ENCODE measurements at places on chromosomes 1 and 21.

GRCh38 chr1:3444298-3444697 is 10.2 kb upstream of the ARHGEF16 start:
- DNase-seq: no peak

DNA sequence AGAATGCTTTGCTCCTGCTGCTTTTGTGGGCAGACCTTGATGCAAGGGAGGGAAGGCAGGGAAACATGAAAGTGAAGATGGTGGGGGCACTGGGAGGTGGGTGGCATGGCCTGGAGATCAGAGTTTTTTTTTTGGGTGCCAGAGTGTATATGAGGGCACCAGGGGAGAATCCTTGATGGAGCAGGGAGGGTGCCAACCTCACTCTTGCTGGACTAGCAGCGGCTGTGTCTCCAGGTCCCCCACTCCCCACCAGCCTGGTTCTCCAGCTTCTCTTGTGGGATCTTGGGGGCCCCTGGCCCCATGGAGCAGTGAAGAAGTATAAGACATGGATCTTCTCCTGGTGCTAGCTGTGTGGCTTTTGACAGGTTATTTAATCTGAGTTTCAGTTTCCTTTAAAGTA is 13.5 kb upstream of the PRELP start:
- DNase-seq: no peak

DNA sequence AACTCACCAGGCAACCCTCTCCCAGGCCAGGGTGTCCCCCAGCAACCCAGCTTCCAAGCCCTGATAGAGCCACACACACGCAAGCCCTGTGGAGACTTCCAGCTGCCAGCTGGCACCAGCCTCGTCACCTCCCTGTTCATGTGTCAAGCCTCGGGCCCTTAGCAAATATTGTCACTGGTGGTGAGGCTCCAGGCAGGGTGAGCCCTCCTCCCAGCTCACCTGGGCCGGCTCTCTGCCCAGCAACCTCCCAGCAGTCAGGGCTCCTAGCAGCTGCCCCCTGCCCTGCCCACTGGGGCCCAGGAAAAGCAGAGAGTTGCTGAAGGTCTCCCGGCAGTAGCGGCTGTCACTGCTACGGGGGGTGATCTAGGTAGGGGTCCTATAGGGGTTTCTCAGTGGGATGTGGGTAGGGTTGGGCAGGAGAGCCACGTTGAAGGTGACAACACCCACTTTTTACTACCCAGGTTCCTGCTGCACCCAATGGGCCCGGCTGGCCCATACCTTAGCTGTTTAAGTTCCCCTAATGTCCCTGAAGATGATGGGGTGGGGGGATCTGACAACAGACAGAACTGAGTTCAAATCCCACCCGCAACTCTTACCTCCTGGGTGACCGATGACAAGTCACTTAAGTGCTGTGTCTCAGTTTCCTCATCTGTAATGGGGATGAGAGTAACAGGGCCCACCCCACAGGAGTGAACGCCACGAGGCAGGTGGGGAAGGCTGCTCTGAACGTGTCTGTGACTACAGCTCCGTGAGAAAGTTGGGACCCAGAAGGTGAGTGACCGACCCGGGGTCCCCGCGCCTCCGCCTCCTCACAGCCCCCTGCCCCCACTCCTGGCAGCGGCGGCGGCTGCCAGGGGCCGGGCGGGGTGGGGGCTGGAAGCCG is 678 bp downstream of the TTC39A start:
- DNase-seq: no peak

DNA sequence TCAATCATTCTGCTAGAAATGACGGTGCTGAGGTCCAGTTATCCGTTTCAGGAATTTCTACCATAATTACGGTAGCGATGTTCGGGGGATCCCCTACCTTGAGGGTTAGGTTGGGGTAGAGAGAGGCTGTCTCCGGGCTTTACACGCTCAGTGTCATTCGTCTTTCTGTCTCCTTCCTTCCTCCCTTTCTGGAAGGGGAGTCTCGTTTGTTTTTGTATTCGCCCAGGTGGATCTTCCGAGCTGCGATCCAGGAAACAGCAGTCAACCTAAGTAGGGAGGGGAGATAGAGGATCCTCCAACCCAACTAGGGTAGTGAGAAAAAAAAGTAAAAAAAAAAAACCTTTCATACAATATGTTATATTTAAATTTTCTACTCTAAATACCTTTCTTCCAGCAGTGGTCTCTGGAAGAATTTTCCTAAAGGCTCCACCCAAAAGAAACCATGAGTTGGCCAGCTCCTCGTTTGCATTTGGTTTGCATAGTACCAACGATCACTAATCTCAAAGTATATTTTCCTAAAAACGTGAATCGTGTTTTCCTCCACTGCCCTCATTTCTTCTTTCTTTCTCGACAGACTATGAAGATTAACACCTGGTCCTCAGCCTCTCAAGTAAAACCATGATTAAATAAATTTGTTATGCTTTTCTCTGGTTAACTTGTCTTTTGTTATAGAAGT is 611 bp upstream of the PIK3C2B start:
- DNase-seq: peak; percentile 56

DNA sequence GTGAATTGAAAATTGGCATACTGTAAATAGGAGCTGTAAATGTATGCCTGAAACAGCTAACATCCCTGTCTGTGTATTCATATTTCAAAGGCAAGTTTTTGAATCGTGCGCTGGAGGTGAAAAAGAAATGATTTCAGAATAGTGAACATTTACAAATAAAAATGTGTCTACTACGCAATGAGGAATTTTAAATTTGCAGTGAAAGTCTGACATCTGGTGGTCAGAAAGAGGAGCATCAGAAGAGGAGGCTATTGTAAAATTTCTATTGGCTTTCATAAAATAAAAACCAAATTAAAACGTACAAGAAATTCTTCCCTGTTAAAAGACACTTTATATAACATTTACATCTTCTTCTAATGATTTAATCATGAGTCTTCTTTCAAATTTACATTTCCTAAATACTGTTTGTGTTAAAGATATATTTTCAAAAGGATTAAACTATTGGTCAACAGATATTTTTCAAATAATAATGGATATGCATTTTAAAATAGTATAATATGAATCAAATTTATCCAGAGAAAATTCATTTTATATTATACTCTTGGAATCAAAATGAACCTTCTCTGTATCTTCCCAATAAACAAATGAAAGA is 113.7 kb upstream of the RRP15 start:
- DNase-seq: peak; percentile 43

- no peak for DNase-seq
These were observed 171.0 kb downstream of the LRRC40 start for GRCh38 chr1:70034403-70034802.

DNA sequence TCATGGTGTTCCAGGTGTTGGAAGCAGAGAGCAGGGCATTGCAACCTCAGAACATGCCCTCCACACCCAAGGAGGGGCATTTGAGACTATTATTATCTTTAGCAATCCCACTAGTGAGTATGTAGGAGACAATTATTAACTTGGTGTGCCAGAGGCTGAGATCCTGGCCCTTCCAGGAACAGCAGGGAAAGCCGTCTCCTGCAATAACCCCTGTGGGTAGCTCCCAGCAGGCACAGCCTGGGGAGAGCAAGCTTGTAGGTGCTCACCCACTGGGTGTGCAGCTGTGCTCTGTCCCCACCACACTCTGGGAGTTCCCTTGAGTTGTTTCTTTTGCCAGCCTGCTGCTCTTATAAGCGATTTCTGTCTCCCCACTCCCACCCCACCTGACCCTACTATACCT is 10.3 kb downstream of the CFAP107 start:
- no peak for DNase-seq

DNA sequence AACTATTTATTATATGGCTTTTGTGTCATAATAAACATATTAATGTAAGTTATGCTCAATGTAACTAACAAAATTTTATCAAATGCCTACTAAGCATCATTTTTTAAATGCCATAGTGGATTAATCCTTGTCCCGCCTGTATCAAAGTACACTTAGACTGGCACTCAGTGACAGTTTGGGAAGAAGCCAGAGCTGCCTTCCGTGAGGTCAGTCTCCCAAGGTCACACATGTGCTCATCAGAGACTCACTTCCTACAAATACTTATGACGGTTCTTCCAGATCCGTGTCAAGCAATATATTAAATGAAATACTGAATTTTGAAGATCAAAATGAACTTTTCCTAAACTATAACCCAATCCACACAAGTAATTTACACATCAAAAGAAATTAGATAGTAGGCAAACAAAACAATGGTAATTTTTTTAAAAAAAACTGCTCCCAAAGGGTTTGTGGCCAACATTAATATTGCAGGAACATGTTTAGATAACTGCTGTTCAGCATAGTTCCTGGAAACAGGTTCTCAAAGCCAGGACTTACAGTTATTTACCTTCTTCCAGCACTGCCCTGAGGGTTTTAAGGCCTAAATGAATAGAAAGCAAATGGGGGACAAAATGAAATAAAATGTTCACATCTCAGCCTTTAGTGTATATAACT is 27.2 kb downstream of the WLS start:
- DNase-seq: no peak

- peak; percentile 77 for DNase-seq
These were observed 6.6 kb upstream of the SMIM12 start for GRCh38 chr1:34865981-34866761.

- peak; percentile 39 for DNase-seq
These were observed 430 bp downstream of the RBM15 start for GRCh38 chr1:110339407-110340206.

- DNase-seq: no peak
These were observed 652 bp upstream of the GPX7 start for GRCh38 chr1:52601519-52601918.

GRCh38 chr1:210647406-210648333 is 319.0 kb downstream of the HHAT start:
- DNase-seq: no peak

DNA sequence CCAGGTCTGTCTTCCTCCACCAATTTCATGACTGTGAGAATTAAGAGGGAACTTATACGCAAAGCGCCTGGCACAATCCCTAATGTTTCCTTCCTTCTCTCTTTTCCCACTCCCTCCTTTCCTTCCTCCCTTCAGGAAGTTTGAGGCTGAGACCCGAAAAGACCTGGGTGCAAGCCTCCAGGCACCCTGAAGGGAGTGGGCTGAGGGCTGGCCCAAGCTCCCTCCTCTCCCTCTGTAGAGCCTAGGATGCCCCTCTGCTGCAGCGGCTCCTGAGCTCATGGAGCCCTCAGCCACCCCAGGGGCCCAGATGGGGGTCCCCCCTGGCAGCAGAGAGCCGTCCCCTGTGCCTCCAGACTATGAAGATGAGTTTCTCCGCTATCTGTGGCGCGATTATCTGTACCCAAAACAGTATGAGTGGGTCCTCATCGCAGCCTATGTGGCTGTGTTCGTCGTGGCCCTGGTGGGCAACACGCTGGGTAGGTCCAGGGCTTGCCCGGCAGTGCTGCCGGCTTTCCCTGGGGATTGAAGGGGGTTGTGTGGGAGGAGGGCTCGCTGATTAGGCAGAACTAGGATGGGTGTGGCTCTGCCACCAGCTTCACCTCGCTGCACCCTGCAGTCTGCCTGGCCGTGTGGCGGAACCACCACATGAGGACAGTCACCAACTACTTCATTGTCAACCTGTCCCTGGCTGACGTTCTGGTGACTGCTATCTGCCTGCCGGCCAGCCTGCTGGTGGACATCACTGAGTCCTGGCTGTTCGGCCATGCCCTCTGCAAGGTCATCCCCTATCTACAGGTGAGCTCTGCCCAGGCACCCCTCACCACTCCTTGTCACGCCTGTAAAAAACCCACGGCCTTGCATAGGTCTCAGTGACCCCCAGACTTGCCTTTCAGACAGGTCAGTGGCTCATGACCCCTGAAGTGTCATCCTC is 1.7 kb downstream of the HCRTR1 start:
- DNase-seq: no peak

DNA sequence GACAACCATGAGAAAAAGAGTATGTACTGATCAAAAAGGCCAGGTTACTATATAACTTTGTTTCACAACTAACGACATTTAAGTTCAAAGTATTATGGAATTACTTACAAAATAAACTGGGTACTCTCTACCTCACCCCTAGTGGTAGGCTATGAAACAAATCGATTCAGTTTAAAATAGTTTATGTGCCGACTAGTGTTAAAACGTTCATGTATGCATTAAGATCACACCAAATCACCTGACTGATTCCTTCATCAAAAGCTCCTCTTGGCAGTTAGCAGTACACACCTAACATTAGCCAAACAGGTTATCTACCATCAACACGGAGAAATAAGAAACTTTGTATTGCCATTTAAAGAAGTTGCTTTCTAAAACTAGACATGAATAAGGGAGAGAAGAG is 137.1 kb downstream of the AKT3 start:
- DNase-seq: peak; percentile 35

DNA sequence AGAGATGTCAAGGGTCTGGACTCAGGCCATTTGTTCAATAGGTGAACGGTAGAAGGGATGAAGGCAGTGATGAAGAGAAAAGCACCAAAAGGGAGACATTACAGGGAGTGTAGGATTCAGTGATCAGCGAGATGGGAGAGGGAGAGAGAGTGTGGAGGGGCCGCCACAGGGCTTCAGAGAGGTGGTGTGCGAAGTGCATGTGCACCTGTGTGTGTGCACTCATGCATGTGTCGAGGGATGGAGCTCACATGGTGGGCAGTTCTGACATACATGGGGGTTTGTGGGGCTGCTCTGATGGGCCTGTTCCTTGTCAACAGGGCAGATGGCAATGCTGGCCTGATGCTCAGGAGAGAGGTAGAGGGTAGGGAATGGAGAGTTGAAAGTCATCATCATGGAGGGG is 11.4 kb upstream of the KCNA2 start:
- DNase-seq: no peak

- DNase-seq: no peak
These were observed 105.9 kb downstream of the GPATCH2 start for GRCh38 chr1:217524787-217525520.

- no peak for DNase-seq
These were observed 11.2 kb downstream of the AGO1 start for GRCh38 chr1:35894183-35894582.

- DNase-seq: no peak
These were observed 38.5 kb upstream of the PSEN2 start for GRCh38 chr1:226831953-226832352.

GRCh38 chr1:10189659-10190058 is 20.7 kb upstream of the KIF1B start:
- no peak for DNase-seq

DNA sequence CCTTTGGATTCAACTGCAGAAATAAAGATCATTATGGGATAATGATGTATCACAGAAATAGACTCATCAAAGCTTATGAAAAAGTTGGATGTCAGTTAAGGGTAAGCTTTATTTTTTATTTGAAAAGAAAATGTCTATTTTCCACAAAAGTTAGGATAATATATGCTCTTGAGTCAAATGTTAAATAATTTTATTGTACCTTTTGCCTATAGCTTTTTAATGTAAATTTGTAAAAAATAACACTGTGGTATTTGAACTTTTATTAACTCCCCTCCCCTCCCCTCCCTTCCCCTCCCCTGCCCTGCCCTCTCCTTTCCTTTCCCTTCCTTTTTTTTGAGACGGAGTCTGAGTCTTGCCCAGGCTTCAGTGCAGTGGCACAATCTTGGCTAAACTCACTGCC is 24.9 kb downstream of the MORC3 start:
- DNase-seq: no peak

All from cerebellar cortex (tissue), 1 donor.